AML-193 (cell line): ENCODE measurements at places on chromosomes 5 and 9.

GRCh38 chr5:150251504-150251903, 38.1 kb downstream of the CAMK2A start:
- DNase-seq = no peak

DNA sequence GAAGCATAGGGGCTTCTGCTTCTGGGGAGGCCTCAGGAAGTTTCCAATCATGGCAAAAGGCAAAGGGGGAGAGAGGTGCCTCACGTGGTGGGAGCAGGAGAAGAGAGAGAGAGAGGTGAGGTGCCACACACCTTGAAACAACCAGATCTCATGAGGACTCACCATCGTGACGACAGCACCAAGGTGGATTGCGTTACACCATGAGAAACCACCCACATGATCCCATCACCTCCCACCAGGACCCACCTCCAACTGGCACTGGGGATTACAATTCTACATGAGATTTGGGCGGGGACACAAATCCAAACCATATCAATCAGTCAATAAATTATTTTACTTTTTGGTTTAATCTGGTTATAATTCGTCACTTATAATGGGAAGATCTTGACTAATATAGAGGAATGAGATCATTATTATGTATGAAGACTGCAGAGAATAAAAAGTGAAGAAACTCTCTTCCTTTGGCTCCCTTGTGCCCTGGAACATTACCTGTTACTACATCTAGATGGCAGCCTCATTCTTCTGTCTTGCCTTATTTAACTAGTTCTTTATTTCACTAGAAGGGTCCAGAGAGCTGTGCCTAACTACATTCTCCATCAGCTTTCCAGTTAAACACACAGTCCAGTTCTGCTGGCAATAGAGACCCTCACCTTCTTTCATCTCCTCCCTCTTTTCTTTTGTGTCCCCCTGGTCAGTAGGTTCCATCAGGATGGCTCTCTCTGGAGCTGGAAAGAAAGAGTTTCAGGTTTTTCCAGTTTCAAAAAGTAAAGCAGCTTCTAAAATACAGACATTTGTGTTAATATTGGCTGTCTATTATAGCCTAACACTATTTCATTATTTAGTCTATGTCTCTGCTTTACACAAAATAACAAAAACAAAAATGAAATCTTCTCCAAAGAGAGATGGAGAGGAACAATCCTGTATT, 21.7 kb upstream of the SPINK7 start:
- peak; percentile 13 for DNase-seq

DNA sequence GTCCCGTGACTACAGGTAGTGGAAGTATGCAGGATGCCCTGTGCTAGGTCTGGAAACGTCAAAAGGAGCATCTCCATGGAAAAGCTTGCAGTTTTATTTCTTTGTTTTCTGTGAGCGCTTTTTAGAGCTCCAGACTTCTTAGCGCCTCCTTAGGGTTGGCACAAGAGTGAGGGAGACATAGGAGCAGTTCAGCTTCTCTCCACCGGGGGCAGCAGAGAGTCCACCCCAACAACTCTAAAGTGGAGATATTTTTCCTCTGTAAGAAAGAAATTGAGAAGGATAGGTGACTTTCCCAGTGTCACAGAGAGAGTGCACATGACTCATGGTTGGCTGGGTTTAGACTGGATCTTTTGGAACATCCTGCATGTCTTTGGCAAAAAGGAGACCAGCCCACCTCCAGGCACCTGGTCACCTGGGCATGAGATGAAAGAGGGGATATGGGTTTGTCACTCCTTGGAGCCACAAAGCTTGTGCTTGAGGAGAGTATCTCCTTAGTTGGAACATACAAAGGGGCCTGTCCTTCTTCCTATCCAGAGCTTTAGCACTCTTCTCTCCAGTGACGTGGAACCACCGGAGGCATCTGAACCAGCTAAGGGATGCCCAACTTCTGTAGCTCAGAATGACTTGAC, 637.7 kb downstream of the SEMA5A start:
- no peak for DNase-seq

DNA sequence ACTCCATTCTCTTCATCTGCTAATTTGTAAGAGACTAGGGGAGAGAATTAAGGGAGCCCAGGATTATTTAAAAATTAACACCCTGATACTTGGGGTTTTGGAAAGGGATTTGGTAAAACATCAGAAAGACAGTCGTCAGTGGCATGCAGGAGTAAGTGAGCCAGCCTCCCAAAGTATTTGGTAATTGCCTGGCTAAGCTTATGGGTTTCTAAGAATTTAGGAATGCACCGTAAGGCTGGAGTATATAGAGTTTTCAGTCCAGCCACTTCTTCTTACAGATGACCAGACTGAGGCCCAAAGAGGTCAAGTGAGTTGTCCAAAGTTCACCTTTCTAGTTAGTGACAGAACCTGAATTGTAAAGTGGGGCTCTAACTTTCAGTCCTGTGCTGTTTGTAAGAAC, 25.8 kb upstream of the NFIB start:
- no peak for DNase-seq

- no peak for DNase-seq
Measured at GRCh38 chr5:91562922-91563321, 179.8 kb upstream of the ARRDC3 start.

DNA sequence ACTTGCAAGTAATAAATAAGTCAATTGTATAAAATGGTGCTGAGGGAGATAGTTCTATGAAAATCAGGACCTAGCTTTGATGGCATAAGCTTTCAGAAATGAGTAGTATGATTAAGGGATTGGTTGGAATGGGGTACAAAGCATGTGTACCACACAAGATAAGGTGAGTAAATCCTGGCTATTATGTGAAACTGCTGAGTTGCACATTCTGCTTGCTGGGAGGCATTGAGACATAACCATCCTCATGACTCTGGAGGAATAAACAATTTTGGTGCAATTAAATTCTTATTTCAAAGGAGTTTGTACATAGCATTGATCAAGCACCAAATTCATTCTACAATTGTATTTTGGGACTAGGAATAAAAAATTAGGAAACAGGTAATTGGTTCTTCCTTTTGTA, 755.2 kb upstream of the ACO1 start:
- no peak for DNase-seq

DNA sequence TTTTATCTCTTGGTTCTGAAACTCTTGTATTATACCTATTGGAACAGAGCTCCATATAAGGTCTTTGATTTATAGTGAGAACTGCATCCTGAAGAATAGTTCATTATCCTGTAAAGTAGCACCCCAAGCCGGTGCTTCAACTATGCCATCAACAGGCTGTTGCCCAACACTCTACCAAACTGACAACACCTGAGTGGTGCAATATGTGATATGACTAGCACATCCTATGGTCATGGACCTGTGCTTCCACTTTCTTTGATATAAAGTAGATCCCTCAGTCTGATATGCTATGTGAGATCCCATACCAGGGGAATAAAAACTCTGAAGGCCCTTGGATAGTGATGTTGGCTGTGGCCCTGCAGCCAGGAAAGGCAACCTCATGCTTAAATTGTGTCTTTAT, 15.8 kb downstream of the CSF2 start:
- no peak for DNase-seq
